ENCODE measurements at places on chromosomes 12 and 14.

GRCh38 chr12:57139796-57140649 lies 7.4 kb downstream of the LRP1-AS start:
- no peak for DNase-seq

DNA sequence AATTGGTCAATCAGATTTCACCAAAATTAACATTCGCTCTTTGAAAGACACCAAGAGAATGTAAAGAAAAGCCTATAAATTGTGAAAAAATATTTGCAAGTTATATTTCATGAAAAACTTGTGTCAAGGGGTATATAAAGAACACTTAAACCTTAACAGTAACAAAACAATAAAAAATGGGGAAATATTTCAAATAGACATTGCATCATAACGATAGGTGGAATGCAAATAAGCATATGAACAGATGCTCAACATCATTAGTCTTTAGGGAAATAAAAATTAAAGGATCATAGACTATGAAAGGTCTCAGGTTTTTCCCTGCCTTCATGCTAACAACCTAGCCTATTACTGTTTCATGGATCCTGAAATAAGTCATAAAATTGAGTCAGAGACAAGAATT lies 64.3 kb downstream of the COCH start:
- DNase-seq = no peak

DNA sequence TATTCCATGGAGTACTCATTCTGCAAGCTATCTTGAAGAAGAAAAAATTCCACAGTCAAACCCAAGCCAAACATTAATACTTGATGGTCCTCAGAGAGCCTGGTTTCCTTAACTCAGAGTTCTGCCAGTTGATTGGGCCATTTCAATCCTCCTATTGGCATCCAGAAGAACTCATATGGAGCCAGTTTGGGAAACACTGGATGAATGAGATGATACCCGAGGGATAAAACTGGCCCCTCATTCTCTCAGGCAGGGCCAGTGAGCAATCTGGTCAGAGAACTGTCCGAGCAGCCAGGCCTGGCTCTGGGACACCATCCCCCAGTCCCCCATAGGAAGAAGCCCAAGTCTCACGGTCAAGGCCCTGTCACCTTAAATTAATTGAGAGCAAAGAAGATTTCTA lies 48.8 kb downstream of the NUAK1 start:
- DNase-seq = no peak

GRCh38 chr12:11812586-11813437 lies 163.3 kb downstream of the ETV6 start:
- no peak for DNase-seq

- DNase-seq = no peak
Measured at GRCh38 chr12:47276621-47277309, 197.0 kb upstream of the AMIGO2 start.
